ENCODE measurements at places on chromosomes 4 and X.

DNA sequence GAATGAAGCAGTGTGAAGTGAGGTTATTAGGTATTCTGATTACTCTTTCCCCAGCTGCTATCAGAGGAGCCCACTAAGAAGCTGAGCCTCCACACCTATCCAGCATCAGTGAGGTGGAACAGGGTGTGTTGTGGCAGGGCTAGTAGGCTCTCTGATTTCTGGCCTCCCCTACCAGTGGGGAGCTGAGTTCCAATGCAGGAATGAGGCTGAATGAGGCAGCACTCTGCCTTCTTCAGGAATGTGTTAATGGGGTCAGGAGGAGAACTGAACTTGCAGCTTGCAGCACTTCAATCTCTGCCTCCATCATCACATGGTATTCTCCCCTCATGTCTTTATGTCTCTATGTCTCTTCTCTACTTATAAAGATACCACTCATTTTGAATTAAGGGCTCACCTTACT is 26.9 kb downstream of the SOX3 start:
- no peak for DNase-seq

GRCh38 chrX:87105131-87105530 is 412.5 kb upstream of the KLHL4 start:
- DNase-seq = no peak

DNA sequence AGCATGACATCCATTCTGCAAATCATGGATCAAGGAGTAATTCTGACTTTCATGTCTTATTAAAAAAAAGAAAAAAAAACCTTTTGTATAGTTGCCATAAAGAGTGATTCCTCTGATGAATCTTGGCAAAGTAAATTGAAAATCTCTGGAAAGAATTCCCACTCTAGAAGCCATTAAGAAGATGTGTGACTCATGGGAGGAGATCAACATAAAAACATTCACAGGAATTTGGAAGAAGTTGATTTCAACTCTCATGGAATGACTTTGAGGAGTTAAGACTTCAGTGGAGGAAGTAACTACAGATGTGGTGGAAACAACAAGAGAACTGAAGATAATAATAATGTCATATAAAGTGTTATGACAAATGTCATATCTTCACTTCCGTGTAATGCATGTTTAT is 204.2 kb downstream of the PABPC4L start:
- DNase-seq = no peak

- no peak for DNase-seq
Observed at GRCh38 chrX:25968920-25969319, 169.2 kb upstream of the MAGEB18 start.

GRCh38 chr4:165101641-165102040 is 11.0 kb downstream of the TMEM192 start:
- no peak for DNase-seq

DNA sequence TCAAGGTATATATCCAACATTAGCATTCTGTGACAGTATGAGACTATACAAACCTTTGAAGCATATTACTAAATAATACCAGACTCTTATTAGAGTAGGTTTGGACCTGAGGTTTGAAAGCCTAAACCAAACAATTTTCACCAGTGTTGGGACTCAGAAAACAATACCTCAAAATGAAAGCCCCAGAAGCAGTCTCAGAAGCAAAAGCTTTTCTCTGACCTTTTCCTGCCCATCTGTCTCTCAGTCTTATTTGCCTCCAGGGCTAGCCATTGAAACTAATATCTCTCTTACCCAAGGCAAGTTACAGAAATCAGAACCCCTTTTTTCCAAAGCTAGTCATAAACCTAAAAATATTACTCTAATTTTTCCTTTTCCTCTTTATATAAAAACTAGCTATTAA is 163.3 kb downstream of the PTCHD1 start:
- no peak for DNase-seq

DNA sequence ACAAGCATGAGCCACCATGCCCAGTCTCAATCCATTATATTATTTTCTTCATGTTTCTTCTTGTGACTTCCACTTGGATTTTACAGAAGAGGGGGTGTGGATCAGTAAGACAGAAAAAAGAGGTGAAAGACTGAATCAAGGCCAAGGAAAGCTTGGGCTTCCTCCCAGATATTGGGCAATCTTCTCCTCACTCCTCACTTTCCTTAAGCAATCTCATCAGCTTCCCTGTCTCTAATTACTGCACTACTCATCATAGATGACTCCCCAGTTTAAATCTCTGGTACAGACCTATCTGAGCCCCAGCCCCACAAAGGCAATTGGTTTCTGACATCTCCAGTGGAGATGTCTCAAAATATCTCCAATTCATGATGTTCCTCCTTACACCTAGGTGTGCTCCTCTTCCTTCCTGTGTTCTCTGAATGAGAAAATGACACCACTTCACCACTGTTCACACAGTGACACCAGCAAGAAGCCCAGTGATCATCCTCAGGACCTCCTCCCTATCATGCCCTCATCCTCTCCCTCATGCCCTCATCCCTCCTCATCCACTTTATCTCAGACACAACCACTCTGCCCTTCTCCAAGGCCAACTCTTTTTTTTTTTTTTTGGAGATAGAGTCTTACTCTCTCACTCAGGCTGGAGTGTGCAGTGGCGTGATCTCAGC is 44.8 kb upstream of the HERC6 start:
- DNase-seq = no peak
